CD4-positive, alpha-beta T cell treated with Interferon gamma for 1 hour (primary cell): ENCODE measurements at places on chromosomes 2 and 18.
A peak's percentile ranks its signal among the peaks of the same experiment; 100 is the strongest.

- DNase-seq, result no peak
These were observed 459.3 kb downstream of the MBD2 start for GRCh38 chr18:53765211-53765610.

DNA sequence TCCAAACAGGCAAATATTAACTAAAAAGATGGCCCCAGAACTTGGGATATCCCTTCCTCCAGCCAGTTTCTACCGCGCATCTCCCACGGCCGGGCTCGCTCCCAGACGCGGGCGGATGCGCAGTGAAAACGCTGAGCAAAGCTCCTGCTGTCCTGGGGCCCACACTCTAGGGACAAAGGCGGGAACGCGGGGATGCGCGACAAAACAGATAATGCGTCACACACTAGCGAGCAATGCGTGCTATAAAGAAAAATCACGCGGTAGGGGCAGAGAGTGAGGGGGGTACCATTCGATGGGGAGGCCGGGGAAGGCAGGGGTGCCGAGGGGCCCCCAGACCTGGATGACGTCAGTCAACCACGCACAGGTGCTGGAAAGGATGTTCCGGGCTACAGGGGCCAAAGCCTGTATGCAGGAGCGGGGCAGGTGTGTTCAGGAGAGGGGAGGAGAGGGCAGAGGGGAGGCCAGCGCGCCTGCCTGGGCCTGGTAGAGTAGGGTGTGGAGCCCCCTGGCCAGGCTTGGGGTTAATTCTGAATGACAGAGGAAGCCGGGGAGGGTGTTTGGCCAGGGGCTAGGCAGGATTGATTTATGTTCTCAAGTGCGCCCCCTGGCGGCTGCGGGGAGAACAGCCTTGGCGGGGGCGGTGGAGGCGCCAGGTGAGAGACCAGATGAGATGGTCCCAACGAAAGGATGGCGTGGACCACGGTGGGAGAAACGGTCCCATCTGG, 14.9 kb upstream of the ITM2C start:
- peak; percentile 58 for DNase-seq

DNA sequence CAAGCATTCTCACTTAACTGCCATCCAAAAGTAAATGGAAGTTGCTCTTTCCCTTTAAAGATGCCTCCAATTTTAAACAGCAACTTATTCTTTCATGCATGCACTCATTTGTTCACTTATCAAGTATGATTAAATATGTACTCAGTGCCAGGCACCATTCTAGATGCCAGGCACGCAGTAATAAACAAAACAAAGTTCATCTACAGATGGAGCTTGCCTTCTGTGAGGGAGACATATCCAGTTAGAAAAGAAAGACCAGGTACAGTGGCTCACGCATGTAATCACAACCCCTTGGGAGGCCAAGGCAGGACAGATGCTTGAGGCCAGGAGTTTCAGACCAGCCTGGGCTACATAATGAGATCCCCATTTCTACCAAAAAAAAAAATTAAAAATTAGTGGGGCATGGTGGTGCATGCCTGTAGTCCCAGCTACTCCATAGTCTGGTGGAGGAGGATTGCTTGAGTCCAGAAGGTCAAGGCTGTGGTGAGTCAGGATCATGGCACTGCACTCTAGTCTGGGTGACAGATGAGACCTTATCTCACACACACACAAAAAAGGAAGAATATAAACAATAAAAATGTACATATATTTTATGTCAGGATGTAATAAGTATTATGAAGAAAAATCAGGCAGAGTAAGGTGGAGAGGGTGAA, 19.2 kb upstream of the CCDC141 start:
- DNase-seq, result no peak

GRCh38 chr2:88870267-88870839, 178.9 kb downstream of the RPIA start:
- no peak for DNase-seq

- DNase-seq, result no peak
These were observed 39.1 kb upstream of the FIGN start for GRCh38 chr2:163774862-163775261.

GRCh38 chr2:64930258-64930671, 58.9 kb upstream of the SLC1A4 start:
- no peak for DNase-seq

GRCh38 chr2:66390152-66390551, 44.8 kb upstream of the MEIS1 start:
- DNase-seq, result no peak

DNA sequence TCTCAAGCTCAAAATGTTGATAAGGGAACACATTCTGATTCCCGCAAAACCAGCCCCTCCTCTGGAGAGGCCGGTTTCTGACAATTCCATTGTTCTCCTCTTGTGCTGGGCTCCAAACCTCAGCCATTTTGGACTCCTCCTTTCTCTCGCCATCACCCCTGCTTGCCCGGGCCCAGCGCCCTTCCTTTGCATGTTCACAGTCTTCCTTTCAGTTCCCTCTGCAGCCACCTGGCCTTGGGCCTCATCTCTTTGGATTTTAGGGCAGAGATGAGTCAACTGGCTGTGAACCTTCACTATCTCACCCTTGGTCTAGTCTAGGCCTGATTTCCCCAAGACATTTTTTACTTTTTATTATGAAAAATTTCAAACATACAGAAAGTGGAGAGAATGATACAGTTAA, 155.9 kb upstream of the MAP3K20 start:
- no peak for DNase-seq

GRCh38 chr18:79026491-79026890, 42.7 kb upstream of the ATP9B start:
- no peak for DNase-seq

- DNase-seq, result no peak
These were observed 31.5 kb downstream of the DOCK10 start for GRCh38 chr2:225010804-225011203.

GRCh38 chr2:209696836-209697711, 74.6 kb upstream of the UNC80 start:
- no peak for DNase-seq

DNA sequence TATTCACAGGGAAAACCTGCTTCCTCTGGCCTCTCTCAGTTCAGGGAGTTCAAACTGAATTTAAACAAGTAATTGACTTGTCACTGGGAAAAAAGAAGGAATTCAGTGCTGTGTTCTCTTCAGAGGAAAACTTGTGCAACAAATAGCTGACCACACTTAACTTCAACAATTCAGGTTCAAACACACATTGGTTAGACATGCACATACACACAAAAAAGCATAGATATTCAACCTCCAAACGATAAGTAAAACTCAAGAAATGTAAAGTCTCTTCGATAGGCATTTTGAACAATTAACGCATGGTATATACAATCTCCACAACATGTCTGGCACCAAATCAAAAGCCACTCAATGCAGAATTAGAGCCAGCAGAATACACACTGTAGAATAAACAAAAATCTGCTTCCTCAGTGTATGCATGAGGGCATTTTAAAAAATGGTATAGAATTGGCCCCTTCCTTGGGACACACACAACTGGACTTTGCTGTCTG, 269.0 kb downstream of the TCF4 start:
- DNase-seq, result no peak

GRCh38 chr18:47582093-47582492, 330.6 kb upstream of the SKOR2 start:
- DNase-seq, result no peak

DNA sequence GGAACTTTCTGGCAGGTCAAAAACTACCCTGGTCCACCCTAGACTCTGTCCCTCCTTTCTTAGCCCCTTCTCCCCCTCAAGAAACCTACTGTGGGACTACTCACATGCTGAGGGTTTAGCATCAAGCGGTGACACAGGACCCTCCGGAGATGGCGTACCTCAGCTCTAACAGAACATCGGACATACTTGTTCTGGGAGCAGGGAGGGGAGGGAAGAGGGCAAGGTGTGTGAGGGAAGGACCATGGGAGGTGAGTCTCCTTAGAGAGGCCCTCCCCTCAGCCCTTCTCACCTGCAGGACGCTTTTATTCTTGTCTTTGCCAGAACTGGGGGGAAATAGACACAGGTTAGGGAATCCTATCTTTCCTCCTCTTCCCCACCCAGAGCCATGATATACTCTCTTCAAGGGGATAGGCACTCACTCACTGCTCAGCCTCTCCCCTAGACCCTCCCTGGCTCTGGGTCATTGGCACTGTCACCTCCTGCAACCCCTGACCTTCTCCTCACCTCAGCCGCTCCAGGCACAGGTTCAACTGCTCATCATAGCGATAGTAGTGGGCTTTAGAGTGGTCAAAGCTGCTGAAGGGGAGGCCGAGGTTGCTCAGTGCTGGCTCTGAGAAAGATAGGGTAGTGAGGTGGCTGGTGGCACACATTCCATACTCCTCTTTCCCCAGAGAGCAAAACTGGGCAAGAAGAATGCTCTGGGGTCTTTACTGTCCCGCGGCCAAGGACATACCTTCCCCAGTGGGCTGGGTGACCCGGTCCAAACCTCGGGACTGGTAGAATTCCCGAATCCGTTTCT, 1.8 kb downstream of the PCGF1 start:
- no peak for DNase-seq

DNA sequence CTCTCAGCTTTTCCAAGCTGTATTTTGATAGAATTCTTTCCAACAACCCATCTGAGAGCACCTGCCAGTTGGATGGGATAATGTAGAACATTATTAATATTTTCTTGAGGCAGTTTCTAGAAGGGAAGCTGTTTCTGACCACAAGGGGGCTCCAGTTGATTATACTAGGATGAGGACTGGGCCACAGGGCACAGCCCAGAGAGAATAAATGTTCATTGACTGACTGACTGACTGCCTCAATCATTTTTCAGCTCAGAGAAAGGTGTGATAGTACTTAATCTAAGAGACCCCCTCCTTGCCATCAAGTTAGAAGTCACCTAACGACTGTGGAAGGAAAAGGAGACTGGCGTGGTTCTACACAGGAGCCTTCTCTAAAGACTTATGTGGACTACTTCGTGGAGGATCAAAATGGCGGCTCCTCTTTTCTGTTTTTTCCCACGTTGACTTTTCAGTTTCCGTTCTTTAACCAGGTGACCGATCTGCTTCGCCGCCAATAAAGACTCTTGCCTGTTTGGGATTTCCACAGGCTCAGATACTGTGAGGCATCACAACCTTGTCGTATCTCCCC, 31.9 kb upstream of the CREG2 start:
- peak; percentile 43 for DNase-seq

- DNase-seq, result no peak
These were observed 88.8 kb downstream of the FHOD3 start for GRCh38 chr18:36386150-36386920.

GRCh38 chr2:237122214-237122666, 36.6 kb downstream of the COPS8 start:
- peak; percentile 20 for DNase-seq

GRCh38 chr2:216151313-216152025, 42.3 kb downstream of the XRCC5 start:
- DNase-seq, result no peak

DNA sequence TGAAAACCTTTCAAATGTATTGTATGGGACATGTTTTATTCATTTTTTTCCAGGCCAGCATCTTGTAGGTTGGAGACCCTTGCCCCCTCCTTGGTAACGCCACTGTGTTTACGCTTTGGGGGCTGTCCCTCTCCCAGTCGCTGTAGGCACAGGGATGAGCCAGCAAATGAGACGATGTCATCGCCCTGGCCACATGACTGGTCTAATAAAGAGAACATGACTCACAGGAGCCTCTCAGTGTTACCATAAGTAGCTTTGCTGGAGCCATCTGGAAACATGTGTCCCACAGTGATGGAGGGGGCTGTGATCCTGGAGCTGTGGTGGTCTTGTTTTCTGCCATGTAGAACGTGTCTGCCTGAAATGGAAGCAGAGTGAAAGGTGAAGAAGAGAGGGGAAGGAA, 78.9 kb downstream of the CD8B2 start:
- no peak for DNase-seq

DNA sequence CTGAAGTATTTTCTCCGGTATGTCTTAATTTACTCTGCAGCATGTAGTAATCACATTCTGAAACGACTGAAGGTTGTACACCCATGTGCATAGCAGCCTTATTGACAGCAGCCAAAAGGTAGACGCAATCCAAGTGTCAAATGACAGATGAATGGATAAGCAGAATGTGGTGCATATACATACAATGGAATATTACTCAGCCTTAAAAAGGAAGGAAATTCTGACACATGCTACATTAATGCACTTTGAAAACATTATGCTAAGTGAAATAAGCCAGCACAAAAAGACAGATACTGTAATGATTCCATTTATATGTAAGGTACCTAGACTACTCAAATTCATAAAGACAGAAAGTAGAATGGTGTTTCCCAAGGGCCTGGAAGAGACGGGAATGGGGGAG, 88.0 kb upstream of the EFEMP1 start:
- no peak for DNase-seq

GRCh38 chr2:10271946-10272345, 30.8 kb upstream of the HPCAL1 start:
- DNase-seq, result no peak

- no peak for DNase-seq
These were observed 60.3 kb upstream of the DYNC1I2 start for GRCh38 chr2:171626949-171627348.

GRCh38 chr2:182291296-182291695, 135.5 kb downstream of the PDE1A start:
- no peak for DNase-seq

- DNase-seq, result no peak
These were observed 132.8 kb upstream of the TMEFF2 start for GRCh38 chr2:192327576-192327975.

- no peak for DNase-seq
These were observed 88.4 kb downstream of the SEMA4F start for GRCh38 chr2:74742471-74742870.

- peak; percentile 15 for DNase-seq
These were observed 1.2 kb downstream of the CNOT9 start for GRCh38 chr2:218569661-218570500.

- DNase-seq, result no peak
These were observed 63.4 kb downstream of the MYO5B start for GRCh38 chr18:50131591-50131990.

DNA sequence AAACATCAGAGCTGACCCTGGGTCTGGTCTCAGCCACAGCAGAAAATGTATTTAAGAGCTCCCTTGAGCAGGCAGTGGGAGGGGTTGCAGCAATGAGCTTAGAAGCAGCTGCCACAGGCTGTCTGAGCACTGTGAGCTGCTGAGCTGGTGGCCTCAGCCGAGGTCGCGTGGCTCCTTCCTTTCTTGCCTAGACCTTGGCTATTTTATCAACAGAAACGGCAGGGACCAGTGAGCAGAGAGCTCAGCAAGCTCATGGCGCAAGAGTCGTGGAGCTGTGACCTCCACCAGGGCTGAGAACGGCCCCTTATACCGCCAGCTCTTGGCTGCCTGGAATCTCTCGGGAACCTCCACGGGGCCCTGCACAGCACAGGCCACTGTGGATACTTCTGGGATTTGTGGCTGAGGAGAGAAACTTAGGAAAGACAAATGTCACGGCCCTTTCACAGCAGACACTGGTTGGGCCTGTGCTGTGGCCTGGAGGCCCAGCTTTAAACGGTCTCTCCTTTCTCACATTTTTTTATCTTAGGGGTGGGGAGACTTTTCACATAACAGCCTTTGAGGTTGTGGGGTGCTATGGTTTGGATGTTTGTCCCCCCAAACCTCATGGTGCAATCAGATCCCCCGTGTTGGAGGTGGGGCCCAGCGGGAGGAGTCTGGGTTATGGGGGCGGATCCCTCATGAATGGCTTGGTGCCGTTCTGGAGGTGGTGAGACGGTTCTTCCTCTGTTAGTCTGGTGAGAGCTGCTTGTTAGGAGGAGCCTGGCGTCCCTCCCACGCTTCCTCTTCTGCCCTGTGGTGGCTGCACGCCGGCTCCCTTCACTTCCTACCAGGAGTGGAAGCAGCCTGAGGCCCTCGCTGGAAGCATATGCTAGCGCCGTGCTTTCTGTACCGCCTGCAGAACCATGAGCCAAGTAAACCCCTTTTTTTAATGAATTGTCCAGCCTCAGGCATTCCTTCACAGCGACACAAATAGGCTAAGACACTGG, 1.7 kb downstream of the ALLC start:
- no peak for DNase-seq
